ENCODE measurements at places on chromosomes 1 and 21.

DNA sequence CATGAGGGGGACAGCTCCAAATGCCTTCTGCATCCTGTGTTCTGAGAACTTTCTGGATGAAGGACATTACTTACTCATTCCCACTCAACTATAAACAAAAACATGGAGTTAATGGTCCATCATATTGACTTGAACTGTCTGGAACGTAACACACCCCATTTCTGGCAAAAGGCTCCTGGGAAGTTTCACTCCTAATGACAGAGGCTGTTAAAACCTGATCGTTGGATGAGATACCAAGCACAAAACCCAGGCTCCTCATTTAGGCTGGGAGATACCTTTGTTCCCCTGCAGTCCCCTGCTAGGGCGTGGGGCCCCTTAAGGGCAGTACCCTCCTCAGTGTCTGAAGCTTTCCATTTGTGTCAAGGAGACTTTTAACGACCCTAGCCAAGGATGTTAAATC lies 78.9 kb downstream of the RHOU start:
- no peak for DNase-seq

- peak; percentile 24 for DNase-seq
Measured at GRCh38 chr1:18539171-18539570, 58.4 kb downstream of the KLHDC7A start.

DNA sequence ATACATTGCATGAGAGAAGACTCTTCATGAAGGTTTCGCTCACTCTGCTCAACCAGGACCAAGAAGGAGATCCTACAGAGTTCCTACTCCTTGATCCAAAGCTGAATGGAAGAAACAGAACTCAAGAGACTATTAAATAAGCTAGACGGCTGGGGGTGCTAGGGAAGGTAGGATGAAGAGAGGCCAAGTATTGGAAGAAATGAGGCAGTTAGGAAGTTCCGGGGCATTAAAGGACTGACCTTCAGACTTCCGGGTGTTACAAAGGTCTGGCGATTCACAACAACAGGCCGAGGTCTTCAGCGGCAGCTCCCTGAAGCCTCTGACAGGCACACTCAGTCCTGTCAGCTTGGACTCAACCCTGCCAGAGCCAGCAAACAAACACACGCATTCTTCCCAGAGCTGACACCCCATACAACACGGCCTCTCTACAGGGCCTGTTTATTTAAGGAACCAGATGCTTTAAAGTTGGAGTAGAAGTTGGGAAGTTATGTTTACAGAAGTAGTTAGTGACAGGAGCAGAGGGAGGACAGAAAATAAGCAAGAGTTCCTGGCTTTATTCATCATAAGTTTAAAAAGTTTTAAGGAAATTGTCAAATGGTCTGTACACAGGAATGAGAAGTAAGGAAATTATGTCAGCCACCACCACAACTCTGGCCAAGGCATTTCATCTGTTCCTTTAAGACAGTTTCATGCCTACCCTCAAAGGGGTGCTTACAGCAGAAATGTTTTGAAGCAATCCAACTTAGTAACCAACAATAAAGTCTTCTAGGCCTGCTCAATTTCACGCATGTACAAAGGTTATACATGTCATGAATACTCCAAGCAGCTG lies 4.7 kb downstream of the SORT1 start:
- peak; percentile 47 for DNase-seq

DNA sequence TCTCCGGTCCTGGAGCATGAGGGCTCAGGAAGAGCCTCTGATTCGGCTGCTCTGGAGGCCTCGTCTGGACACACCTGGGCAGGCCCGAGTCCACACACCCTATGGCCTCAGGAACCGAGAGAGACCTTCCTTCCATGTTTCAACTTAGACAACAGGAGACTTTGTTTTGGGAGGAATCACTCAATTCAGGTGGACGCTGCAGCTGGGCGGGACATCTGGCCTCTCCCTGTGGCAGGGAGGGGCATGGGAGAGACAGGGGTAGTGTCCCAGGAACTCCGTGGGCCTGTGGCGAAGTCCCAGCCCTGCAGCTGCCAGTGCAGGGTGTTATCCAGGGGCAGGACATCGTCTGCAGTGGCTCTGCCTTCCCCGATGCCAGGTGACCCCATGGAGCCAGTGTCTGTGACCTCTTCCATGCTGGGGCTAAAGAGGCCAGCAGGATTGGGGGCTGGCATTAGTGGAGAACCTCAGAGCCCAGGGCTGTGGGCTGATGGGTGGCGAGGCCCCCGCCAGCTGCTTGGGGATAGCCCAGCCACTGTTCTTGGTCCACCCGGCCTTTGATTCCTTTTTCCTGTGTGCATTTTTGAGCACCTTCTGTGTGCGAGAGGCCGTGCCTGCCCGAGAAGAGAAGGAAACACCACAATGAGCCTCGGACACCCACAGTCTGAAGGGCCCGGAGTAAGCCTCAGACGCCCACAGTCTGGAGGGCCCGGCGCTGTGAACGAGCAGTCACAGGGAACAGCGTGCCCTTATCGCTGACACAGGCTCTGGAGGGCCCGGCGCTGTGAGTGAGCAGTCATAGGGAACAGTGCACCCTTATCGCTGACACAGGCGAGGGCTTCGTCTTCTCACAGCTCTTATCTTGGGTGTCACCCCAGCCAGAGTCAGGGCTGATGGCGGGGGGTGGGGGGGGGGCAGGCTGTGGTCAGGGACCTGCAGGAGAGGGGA lies 6.2 kb downstream of the COL18A1 start:
- DNase-seq, result no peak

GRCh38 chr1:58608297-58608696 lies 31.2 kb upstream of the TACSTD2 start:
- no peak for DNase-seq

GRCh38 chr1:151159373-151159772 lies 2.9 kb downstream of the TNFAIP8L2 start:
- DNase-seq, result peak; percentile 35

GRCh38 chr1:2168535-2168934 lies 26.0 kb downstream of the FAAP20 start:
- no peak for DNase-seq

GRCh38 chr1:244628789-244629188 lies 24.1 kb upstream of the DESI2 start:
- DNase-seq, result peak; percentile 15

GRCh38 chr21:34881839-34882371 lies 167.2 kb downstream of the RUNX1 start:
- no peak for DNase-seq

GRCh38 chr1:9482403-9482802 lies 56.9 kb upstream of the SLC25A33 start:
- DNase-seq, result no peak

DNA sequence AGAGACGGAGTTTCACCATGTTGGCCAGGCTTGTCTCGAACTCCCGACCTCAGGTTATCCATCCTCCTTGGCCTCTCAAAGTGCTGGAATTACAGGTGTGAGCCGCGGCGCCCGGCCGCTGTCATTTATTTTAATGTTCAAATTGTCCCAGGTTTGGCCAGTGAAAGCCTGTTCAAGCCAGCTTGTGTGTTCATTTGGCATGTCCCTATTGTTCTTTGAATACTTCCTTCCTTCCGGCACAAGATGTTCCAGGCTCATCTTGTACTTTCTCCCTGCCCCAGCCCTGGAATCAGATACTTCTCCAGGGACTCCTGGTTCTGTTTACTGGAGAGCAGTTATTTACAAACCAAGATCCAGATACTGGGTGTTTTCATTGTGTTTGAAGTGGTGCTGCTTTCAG lies 37.0 kb downstream of the ZBTB8B start:
- no peak for DNase-seq

GRCh38 chr1:26127235-26128163 lies 15.9 kb downstream of the PDIK1L start:
- no peak for DNase-seq

DNA sequence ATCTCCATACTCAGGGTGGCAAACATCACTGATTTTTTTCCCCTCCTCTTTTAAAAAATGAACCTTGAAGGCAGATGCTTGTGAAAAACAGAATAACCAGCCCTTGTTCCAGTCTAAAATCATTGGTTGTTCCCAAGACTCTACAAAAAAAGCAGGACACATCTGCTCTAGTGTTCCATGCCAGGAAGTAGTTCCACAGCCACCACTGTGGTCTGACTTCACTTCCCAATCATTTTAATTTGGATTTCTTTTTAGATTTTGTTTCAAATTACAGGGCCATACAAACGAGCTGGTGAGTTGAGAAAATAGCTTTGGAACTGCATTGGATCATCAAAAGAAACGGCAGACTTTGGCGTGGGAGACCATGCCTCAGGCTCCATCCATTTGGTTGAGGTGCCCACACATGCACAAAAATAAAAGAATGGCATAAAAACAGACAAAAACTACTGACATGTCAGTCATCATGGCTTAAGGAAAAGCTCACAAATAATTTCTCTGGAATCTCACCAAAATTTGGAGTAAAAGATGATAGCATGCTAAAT lies 210.0 kb downstream of the GABPA start:
- DNase-seq, result no peak

DNA sequence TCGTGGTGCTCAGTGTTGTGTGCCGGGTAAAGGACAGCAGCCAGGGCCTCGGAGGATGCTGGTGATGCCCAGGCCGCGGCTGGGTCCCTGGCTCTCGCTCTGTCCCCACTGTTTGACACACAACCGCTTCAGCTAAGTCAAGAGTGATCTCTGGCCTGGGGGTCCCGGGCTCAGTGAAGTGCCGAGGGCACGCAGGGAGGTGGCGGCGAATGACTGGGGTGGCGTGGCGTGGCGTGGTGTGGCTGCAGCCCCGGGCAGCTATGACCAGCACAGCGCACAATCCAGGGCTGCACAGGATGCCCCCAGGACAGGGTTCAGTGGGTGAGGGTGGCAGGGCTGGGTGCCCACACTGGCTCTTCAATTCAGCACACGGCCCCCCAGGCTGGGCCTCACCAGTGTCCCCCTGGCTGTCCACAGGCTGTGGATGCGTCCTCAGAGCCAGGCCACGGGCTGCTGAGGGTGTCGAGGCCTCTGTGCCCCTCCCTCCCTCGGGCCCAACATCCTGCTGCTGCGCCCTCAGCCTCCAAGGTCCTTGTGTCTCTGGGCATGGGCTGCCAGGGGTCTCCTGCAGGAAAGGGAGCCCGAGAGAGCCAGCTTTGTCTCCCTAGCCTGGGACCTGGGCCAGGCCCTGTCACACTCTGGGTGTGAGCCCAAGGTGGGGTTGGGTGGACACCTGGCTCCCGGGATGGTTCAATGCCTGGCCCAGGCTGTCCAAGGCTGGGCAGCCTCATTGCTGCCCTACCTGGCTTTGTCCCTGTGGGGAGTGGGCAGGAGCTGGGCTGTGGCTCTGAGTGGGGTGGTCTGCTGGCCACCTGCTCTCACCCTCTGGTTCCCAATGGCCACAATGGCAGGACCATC lies 12.0 kb upstream of the SKI start:
- no peak for DNase-seq

- peak; percentile 74 for DNase-seq
Measured at GRCh38 chr1:114282751-114283403, 129.2 kb upstream of the SYT6 start.

DNA sequence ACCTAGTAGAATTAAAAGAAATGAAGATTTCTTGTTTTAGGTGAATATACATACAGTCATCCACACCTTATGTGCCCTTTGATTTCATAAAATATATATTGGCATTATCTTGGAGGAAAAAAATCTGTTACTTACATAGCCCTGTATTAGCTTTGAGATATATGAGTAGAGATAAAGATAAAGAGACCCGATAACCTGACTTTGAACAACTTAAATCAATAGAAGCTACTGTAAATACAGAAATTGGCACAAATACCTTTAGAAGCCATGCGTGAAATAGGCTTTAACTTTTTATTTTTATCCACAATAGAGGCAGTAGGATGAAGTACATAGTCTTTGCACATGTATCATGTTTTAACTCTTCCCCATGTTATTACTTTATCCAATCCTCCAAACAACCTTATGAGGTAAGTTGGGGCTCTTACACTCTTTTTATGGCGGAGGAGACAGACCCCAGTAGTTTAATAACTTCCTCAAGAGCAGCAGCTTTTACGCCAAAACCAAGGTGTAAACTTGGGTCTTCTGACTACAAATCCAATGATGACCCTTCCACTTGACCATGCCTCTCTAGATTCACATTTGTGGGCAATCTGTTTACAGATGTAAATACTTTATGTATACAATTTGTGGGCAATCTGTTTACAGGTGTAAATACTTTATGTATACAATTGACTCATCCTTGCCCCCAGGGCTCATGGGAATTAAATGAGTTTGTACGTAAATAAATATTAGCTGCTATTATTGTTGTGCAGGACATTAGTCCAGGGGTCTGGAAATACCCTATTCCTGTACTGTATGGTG lies 2.1 kb downstream of the CD55 start:
- DNase-seq, result no peak

DNA sequence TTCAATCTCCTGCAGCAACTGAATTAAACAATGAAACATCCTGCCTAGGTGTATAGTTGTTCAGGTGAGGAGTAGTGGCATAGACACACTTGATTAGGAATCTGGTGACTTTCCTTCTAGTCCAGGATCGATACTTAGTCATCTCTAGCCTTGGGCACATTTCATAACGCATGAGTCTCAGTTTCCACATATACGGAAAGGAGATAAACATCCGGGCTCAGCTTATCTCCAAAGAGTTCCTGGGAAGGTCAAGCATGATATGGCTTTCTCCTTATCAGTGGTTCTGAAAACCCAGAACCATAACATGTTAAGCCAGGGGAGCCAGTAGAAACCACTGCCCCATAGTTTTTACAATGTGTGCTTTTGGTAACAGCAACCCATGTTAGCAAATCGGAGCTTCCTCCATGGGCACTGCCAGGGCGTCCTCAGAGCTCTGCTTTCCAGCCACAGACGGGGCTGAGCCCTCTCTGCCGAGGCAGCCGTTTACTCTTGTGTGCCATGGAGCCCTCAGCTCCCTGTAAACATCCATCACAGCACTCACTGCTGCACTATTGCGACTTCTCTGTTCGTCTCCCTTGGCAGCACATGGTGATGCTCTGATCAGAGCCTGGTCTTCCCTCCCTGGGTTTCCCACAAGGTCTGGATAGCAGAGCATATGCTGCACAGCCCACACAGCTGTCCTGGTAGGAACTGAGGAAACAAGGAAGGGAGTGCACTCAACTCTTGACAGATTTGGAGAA lies 34.6 kb downstream of the RUNX1 start:
- DNase-seq, result no peak

GRCh38 chr21:33478935-33479678 lies 667 bp downstream of the TMEM50B start:
- DNase-seq, result peak; percentile 67

DNA sequence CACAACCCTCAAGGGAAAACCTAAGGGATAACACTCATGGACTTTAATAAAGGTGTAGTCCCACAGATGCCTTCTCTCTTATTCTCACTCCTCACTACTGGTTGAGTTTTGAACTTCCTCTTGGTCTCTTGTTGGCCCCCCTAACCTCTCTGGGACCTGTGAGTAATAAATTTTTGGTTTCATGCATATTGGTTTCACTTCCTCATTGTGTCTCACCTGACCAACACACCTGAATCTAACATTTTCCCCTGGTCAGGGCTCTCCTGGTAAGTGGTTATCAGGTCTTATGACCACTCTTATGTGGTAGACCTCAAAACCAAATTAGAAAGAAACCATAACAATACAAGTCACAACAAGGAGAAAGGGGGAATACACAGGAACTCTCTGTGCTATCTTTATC lies 60.5 kb upstream of the PRMT6 start:
- DNase-seq, result peak; percentile 75

DNA sequence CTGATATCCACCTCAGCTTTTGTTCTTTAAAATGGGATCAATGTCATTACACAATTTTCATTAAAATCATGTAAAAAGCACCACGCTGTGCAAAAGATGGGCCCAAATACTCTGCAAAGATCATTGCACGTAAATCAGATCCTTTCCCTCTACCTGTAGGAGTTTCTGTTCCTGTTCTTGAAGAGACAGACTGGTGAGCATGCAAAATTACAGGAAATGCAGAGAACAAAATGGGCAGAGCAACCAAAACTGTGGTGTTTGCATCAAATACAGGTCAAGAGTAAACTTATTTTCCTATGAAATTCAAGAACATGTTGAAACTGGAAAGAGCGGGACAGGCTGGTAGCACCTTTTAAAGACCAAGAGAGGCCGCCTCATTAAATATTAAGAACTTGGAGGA lies 294.9 kb upstream of the ADGRL2 start:
- DNase-seq, result peak; percentile 61

All from RPMI8226 (cell line).